ENCODE measurements at places on chromosomes 1 and 21.

GRCh38 chr1:223330466-223330865 lies 33.5 kb downstream of the SUSD4 start:
- no peak for DNase-seq

DNA sequence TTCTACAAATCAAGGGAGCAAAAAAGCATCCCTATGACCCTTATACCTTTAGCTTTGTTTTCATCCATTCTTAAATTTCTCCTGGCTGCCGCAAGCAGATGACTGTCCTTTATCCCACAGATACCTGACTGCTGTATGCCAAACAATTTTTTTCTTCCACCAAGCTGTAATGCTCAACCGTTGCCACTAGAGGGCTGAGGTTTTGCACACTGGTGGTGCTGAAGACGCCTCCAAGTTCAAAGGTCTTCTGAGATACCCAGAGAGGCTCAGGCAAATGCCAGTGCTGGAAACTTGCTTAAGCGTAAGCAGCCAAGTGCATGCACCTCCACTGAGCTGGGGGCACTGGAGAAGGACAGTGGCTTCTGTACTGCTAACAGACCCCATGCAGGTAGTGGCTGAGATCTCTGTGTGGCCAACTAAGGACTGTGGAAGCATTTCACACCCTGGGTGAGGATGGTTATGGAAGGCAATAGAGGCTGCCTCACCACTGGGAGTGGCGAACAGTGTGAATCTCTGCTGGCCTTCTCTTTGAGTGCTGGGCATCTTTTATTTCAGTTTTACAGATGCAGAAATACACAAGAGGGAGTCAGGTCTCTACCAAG lies 28.5 kb downstream of the CNIH3 start:
- DNase-seq, result peak; percentile 76

- no peak for DNase-seq
Measured at GRCh38 chr1:205998457-205999241, 4.5 kb downstream of the RAB7B start.

- DNase-seq, result no peak
Measured at GRCh38 chr1:112237983-112238545, 157.9 kb upstream of the CTTNBP2NL start.

Measured in LoVo (cell line).